ENCODE measurements at places on chromosomes 5 and 9. TPM values are rescaled to one million over a fixed set of nuclear protein-coding genes. Genes with fewer than 3 reads are reported as not detected.
A peak's percentile ranks its signal among the peaks of the same experiment; 100 is the strongest.

MED7 gene
- polyA plus RNA-seq: 10.0 TPM

SLC6A3 gene
- not detected for polyA plus RNA-seq

IL4 gene
- not detected for polyA plus RNA-seq

IL31RA gene
- polyA plus RNA-seq: not detected

SPAAR gene
- 0.68 TPM for polyA plus RNA-seq

PCDHAC1 gene
- polyA plus RNA-seq: 0.15 TPM

CARD6 gene
- polyA plus RNA-seq: 10.9 TPM

DNA sequence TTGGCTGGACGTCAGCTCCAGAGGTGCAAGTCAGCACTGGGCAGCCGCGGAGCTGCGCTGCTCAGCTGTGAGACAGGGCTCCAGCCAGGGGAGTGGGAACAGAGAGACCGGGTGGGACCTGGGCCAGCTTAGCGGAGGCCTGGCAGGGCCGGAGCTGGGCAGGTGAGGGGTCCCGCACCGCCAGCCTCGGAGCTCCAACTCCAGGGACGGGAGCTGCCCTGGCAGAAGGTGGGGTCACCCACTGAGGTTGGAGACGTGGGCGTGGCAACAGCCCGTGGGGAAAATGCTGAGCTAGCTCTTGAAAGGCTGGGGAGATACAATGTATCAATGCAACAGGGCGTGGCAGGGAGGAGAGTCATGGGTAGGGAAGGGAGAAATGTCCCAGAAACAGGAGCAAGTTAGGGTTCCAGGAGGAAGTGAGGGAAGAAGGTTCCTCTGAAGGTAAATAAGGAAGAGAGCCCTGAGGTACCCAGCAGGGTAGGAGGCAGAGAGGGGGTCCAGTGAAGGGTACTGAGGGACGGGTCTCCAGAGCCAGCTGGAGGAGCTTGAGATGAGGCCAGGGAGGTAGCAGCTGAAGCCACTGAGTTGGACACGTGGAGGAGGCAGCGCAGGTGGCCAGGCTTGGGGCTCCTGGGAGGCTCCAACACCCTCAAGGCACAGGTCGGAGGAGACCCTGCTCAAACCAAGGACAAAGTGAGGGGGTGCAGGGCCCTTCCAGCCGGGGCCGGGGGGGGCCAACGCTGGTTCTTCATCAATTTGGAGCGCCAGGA is 736 bp upstream of the NKD2 start:
- H3K4me1 ChIP-seq: peaks cover 30% of the 10 kb centered on the region
- H3K27ac ChIP-seq: no peak overlapping the region
- H3K36me3 ChIP-seq: no peaks in the 10 kb centered on the region
- peaks cover 41% of the 10 kb centered on the region for H3K27me3 ChIP-seq

DNA sequence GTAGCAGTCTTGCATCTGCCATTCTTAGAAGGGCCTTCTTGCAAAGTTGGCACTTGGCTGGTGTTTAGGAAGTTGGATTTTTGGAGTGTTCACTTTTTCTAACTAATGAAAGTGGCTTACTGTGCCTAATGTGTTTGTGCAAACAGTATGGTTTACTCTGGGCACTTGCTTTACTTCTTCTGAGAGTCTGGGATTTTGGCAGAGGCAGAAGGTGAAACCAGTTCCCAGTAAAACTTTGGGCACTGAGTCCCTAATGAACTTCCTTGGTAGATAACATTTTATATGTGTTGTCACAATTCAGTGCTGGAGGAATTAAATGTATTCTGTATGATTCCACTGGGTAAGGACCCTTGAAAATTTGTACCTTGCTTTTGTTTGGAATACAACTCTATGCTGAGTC is 155.7 kb downstream of the FAM170A start:
- no peak overlapping the region for H3K4me3 ChIP-seq
- no peaks in the 10 kb centered on the region for H3K36me3 ChIP-seq
- H3K27ac ChIP-seq: no peak overlapping the region

DNA sequence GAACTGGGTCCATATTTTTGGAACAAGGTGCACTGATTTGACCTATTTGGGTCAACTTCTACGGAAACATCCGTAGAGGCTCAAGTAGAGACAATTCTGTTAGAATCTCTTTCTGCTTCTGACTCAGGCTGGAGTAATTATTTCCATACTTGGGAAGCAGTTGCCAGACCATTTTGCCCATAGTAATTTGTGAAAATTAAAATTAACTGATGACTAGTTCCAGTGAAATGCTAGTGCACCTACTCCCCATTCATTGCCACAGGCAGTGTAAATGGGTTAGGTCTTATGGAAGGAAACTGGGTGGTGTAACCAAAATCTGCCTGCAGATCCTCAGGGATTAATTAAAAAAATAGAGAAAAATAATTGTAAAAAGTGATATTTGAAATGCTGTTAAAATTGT is 201.1 kb downstream of the TENT4A start:
- H3K4me1 ChIP-seq: no peaks in the 10 kb centered on the region
- H3K27me3 ChIP-seq: no peaks in the 10 kb centered on the region
- no peak overlapping the region for H3K4me3 ChIP-seq

DNA sequence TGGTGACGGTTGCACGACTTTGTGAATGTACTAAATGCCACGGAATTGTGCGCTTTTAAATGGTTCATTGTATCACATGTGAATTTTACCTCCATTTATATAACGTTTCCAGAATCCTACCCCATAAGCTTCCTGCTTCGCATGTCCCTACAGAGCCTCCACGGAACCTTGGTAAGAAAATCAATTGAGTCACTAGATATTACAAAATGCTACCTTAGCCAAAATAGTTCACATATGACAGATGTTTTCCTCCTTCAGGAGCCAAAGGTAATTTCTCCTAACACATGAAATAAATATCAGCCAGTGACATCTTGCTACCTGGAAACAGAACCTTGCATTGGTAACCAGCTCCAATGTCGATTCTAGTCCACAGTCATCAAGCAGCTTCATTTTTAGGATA is 125.1 kb downstream of the TTLL11 start:
- no peak overlapping the region for H3K27ac ChIP-seq
- no peak for DNase-seq
- no peaks in the 10 kb centered on the region for H3K27me3 ChIP-seq

GRCh38 chr5:146048994-146049703 is 56.2 kb downstream of the PLAC8L1 start:
- H3K4me1 ChIP-seq: no peaks in the 10 kb centered on the region
- no peak overlapping the region for H3K4me3 ChIP-seq
- no peak overlapping the region for H3K27ac ChIP-seq
- DNase-seq: peak; percentile 87
- H3K36me3 ChIP-seq: peaks cover 19% of the 10 kb centered on the region

DNA sequence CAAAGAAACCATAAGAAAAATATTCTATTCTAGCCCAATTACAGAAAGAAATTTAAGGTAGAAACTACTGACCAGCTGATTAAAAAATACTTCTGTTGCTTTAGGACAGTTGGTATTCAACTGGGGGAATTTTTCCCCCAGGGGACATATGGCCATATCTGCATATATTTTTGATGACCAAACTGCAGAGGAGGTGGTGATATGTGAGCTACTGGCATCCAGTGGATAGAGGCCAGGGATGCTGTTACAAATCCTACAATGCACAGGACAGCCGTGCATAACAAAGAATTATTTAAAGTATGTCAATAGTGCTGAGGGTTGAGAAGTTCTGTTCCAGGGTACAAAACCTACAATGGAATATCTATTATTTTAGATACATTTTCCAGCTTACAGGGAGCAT is 24.0 kb downstream of the ZFR start:
- H3K4me3 ChIP-seq: no peak overlapping the region
- no peak for DNase-seq
- no peaks in the 10 kb centered on the region for H3K27me3 ChIP-seq
- peaks cover 17% of the 10 kb centered on the region for H3K4me1 ChIP-seq

DNA sequence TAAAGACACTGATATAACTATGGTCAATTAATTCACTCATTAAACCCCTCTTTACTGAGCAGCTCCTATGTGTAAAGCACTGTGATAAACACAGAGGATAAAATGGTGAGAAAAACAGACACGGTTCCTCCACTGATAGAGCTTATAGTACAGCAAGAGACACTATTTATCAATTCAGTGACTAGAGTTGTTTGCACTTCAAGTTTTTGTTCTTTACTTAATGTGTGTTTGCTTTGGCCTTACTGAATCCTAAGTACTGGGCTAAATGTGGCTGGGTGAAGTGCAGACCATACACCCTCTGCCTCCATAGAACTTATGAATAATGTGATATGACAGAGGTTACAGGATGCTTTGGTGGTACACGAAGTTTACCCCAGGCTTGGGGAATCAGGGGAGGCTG is 80.1 kb upstream of the ITGA1 start:
- no peak overlapping the region for H3K27ac ChIP-seq
- no peak overlapping the region for H3K4me3 ChIP-seq
- peaks cover 26% of the 10 kb centered on the region for H3K4me1 ChIP-seq

DNA sequence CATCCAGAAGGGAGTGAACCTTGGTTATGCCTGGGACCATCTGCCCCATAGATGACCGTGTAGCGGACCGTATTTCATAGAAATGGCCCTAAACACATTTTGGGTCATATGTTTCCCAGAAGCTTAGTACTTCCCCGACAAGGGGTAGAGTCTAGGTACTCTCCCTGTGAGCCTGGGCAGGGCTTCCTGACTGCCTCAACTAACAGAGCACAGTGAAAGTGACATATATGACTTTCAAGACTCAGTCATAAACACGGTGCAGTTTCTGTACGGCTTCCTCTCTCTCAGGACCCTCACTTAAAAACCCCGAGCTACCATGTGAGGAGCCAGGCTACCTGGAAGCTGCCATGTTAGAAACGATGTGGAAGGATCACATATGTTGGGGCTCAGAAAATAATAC is 20.9 kb downstream of the C9orf57 start:
- no peak overlapping the region for H3K4me3 ChIP-seq
- no peaks in the 10 kb centered on the region for H3K36me3 ChIP-seq
- DNase-seq: no peak
- no peak overlapping the region for H3K27ac ChIP-seq

- H3K27me3 ChIP-seq: no peaks in the 10 kb centered on the region
- H3K27ac ChIP-seq: no peak overlapping the region
These were observed 135.1 kb upstream of the ELL2 start for GRCh38 chr5:96096724-96097123.

DNA sequence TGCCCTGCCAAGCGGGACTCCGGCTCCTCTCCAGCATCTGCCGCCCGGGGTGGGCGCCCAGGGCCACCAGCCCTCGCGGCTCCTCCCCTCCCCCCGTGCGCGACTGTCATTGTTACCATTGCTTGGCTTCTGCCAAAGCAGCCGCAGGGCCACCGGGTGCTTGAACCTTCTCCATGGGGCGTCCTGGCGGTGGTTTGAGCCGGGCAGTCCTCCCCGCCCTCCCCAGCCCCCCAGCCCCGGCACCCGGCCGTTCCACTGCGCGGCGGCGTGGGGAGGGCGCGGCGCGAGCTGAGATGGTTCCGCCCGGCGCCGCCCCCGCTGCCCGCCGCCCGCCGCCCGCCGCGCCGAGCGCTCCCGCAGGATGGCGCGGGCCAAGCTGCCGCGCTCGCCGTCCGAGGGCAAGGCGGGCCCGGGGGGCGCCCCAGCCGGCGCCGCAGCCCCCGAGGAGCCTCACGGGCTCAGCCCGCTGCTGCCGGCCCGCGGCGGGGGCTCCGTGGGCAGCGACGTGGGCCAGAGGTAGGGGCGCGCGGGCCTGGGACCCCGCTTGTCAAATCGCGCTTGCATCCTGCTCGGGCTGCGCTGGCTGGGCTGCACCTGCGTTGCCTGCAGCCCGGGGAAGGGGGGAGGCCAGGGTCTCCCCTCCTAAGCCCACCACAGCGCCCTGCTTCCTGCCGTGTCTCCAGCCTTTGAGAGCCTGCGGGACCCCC is 34.4 kb downstream of the KCNT1 start:
- H3K27ac ChIP-seq: no peak overlapping the region
- no peaks in the 10 kb centered on the region for H3K36me3 ChIP-seq

GRCh38 chr5:120985526-120985925 is 521.4 kb downstream of the PRR16 start:
- H3K27me3 ChIP-seq: no peaks in the 10 kb centered on the region
- DNase-seq: no peak
- H3K27ac ChIP-seq: no peak overlapping the region
- H3K36me3 ChIP-seq: no peaks in the 10 kb centered on the region
- H3K4me3 ChIP-seq: no peak overlapping the region

- H3K4me3 ChIP-seq: no peak overlapping the region
- no peaks in the 10 kb centered on the region for H3K27me3 ChIP-seq
- H3K4me1 ChIP-seq: no peaks in the 10 kb centered on the region
- DNase-seq: no peak
These were observed 33.9 kb downstream of the DOCK2 start for GRCh38 chr5:169670769-169671525.

DNA sequence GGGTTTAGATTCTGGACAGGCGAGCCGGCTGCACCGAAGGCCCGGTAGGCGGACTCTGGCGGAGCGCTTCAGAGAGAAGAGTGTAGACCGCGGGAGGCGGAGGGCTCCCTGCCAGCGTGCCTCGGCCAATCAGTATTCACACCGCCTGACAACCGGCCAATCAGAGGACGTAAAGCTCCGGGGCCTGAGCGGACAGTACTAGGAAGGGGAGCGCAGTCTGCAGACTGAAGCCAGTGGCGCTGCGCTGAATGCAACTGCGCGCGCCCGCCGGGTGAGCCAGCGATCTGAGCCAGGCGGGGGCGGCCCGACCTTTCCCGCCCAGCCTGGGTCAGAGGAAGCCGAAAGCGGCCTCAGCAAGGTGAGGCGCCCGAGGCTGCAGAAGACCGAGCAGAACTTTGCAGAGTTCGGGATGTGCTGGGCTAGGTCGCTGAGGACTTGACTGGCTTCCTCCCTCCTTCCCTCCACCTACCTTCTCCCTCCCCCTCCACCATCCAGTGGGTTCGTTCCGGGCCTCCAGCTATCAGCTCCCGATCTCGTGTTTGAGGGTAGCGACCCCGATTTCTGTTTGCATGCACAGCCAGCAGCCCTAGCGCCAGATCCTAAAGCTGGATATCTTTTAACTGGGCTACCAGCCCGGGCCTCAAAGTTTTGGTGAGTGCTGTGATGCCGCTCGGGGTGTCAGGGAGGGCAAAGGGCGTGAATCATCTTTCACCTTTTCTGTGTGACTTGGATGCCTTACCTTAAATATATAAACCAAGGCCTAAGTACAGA is at the start of gene DMRT2:
TSS of gene DMRT2 (plus strand) at position 233 of the 771 bp plus-strand sequence. CDS start 1,257 bp downstream, outside the sequence.
- H3K27me3 ChIP-seq: peaks cover 100% of the 10 kb centered on the region
- peaks cover 37% of the 10 kb centered on the region for H3K4me1 ChIP-seq
- H3K27ac ChIP-seq: no peak within 1 kb of the TSS
- no peaks in the 10 kb centered on the region for H3K36me3 ChIP-seq

Measured in stomach (tissue), 19 donors.